Fibroblast of skin of abdomen (primary cell): ENCODE measurements at places on chromosomes 7 and 10.

DNA sequence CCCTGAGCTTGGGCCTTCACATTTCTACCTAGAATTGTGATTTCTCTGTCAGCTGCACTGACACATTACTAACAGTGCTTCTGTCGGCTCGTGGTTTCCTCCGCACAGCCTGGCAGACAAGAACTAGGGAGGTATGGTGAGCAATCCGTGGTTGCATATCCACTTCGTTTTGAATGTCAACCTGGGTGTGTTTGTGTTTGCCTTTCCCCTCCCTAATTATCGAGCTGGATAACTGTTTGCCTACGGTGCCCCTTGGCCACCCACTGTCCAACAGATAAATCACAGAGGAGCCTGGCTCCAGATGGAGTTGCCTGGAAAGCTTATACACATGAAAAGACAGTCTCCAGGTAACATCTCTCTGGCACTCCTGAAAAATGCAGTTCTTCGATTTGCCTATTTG, 228.8 kb downstream of the TRIL start:
- peak; percentile 21 for DNase-seq

DNA sequence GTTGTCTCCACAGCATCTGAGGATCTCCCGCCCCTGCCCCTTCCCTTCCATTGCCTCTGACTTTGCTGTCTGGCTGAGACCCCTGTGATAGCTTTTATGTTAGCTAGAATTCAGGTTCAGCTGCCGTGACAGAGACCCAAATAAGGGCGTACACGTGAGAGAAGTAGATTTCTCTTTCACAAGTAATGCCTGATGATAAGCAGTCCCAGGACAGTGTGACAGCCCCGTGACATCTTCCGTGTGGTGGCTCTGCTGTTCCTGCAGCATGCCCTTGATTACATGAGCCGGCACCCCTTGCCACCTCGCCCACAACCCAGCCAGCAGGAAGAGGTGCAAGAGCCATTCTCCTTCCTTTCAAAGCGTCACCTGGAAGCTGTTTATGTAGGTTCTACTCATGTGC, 130.9 kb upstream of the PODXL start:
- no peak for DNase-seq

DNA sequence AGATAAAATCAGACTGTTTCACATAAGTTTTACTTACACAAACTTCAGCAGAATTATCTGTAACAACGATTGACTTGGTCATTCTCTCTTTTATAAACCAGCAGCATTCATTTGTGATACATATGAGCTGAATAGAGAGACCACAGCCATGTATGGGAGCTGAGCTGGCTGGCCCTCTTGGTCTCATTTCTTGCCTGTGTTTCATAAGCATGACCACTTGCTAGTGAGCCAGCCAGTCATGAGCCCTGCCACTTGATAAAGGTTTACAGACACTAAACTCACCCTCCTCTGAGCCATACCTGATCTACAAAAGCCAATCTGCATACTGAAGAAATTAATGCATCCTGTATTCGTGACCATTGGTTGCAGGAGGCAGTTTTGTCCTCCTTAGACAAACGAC, 82.1 kb downstream of the PKD1L1 start:
- DNase-seq, result no peak

- DNase-seq, result no peak
These were observed 35.0 kb downstream of the ZFAND2A start for GRCh38 chr7:1124816-1125602.

DNA sequence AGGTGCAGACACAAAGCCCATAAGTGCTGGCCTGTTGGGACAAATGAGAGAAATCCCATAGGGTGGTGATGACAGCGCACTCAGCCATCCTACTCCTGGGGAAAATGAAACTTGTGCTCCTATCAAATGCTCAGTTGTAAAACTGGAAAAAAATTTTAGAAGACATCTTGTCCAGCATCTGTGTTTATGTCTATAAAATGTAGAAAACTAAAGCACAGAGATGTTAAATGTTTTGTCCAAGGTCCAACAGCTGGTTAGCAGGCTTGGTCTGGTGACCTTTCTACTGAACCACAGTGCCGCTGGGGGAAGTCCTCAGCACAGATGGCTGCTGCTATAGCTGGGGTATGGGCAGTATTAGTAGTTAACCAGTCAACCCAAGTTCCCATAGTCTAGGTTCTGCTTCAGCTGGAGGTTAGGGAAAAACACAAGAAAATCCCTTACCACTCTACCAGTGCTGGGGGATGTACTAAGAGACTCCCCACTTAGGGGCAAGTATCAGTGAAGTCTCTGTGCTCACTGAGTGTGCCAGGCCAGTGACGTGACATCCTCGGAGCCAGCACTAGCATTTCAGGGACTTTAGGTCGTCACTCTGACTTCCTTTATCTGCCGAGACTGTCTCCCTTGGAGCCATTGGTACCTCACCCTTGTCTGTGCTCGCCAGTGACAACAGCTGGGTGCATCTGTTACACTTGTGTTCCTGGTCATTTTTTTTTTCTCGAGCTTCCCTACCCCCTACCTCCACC, 1.9 kb downstream of the TSPAN33 start:
- no peak for DNase-seq

DNA sequence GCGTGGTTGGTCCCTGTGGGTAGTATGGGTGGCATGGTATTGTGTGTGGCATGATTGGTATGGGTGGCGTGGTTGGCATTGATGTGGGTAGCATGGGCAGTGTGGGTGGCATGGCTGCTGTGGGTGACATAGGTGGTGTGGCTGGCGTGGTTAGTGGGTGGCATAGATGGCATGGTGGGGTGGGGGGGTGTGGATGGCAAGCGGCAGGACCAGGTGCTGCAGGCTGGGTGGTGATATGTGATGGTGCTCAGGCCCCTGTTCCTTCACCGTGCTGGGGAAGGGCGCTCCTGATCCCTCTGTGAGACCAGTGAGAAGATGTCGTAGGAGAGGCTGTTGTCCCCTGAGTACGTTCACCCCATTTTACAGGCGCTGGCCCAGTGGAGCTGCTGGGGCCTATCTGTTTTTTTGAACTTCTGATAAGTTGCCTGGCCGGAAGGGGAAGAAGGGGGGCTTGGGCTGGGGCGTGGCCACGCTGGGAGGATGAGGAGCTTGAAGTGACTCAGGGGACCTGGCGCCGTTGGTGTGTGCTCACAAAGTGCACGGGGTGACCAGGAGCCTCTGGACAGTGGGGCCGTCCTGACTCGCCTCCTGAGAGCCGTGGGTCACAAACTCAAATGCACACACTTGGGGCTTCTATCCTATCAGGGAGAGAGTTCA, 17.5 kb downstream of the INPP5A start:
- DNase-seq, result no peak

GRCh38 chr10:132319853-132320653, 11.9 kb upstream of the LRRC27 start:
- peak; percentile 85 for DNase-seq

DNA sequence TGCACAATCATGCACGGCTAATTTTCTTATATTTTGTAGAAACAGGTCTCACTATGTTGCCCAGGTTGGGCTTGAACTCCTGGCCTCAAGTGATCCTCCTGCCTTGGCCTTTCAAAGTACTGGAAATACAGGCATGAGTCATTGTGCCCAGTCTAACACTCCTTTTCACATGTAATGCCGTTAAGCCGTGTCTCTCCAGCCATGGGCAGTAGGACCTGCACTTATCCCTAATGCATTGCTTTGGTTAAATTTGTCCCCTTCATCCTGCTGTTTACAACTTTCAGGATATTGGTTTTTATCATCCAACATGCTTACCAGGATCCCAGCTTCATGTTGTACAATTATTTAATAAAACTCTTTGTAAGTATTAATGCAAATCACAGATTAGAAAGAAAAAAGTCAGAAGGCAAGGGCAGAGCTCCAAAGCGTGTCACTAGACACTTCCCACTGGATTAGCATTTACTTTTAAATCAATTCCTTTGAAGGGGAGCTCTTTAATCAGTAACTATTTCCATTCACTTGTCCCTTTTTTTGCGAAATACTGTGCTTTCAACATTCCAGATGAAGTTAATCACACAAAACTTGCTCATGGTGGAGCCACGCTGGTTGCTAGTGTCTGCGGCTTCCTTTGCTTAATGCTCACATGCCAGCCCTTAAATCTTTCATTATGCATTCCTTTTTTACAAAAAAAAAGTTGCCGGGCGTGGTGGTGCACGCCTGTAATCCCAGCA, 256.0 kb upstream of the AUTS2 start:
- DNase-seq, result peak; percentile 96

GRCh38 chr7:2074691-2075090, 158.1 kb downstream of the MAD1L1 start:
- no peak for DNase-seq

GRCh38 chr7:97871659-97872024, 566 bp downstream of the ASNS start:
- no peak for DNase-seq

GRCh38 chr7:122339145-122339904, 34.8 kb upstream of the FEZF1 start:
- DNase-seq, result no peak

DNA sequence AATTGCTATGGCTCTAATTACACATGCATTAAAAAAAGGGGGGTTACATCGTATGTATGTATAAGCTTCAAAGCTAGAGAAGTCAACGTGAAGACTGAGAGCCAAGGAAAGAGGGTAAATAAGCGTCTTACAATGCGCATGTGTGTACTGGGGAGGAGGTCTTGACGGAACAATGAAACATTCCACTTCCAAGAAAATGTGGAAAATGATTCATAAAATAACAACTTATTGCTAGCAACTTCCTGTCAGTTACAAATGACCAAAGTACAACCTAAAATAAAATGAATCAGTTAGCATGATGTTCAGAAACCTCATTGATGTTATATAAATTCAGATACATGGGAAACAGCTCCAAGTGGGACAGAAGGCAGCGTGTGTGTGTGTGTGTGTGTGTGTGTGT, 104.1 kb upstream of the RHEB start:
- peak; percentile 67 for DNase-seq

- DNase-seq, result no peak
These were observed 14.2 kb downstream of the CRHR2 start for GRCh38 chr7:30668102-30668501.

- DNase-seq, result no peak
These were observed 167.7 kb downstream of the NSUN6 start for GRCh38 chr10:18483516-18484186.

GRCh38 chr10:101130984-101131961, at the start of gene TLX1:
TLX1 (plus strand) TSS chr10:101131300; CDS start chr10:101131542, 242 bp downstream.
- DNase-seq, result no peak

GRCh38 chr7:46243406-46243805, 322.3 kb upstream of the IGFBP3 start:
- DNase-seq, result no peak

- DNase-seq, result no peak
These were observed 24.7 kb downstream of the NOD1 start for GRCh38 chr7:30453921-30454320.

DNA sequence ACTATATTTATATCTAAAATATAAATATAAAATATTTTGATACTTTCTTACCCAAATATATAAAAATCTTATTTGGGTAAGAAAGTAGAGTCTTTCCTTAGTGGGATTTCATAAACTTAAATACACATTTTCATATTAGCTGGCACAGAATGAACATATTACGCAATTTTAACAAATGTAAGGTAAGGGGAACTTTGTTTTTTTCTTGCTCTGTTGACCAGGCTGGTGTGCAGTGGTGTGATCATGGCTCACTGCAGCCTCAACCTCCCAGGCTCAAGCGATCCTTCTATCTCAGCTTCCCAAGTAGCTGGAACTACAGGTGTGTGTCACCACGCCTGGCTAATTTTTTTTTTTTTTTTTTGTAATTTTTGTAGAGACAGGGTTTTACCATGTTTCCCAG, 18.3 kb downstream of the CYP26A1 start:
- no peak for DNase-seq

DNA sequence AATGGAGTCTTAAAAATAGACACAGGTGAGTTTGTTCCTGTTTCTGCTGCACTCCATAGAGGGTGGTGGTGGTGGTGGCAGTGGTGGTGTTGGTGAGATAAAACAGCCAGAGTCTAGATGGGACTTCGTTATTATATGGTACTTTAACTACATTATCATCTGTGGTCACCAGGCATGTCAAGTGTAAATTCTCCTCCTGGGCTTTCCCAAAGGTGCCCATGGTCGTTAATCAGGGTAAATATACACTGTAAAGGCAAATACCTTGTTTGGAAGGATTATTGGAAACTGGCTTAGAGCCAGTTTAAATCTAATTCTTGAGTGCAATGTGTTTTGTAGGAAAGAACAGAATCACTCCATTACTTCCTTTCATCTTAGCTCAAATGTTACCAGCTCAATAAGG, 21.5 kb upstream of the COMMD3 start:
- DNase-seq, result no peak

- no peak for DNase-seq
These were observed 444.8 kb upstream of the MKI67 start for GRCh38 chr10:128571071-128571470.

GRCh38 chr10:1886039-1886438, 148.7 kb upstream of the ADARB2 start:
- no peak for DNase-seq
